ENCODE measurements at places on chromosomes 4 and X. TPM values are rescaled to one million over a fixed set of nuclear protein-coding genes. Genes with fewer than 3 reads are reported as not detected.
A peak's percentile ranks its signal among the peaks of the same experiment; 100 is the strongest.

DNA sequence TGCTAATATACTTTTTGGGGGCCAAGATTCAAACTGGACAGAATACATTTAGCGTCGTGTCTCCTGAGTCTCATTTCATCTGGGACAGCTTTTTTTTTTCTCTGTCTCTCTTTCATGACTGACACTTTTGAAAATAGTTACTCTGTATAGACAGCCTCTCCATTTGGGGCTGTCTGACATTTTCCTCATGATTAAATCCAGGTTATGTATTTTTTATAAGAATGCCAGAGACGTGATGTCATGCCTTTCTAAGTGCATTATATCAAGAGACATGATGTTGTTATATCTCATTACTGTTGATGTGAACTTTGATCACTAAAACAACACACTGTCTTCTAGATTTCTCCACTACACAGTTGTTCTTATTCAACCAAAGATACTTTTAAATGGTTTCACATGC is 199.0 kb downstream of the BANK1 start:
- no peaks in the 10 kb centered on the region for H3K27me3 ChIP-seq
- DNase-seq: no peak
- H3K36me3 ChIP-seq: no peaks in the 10 kb centered on the region
- H3K4me1 ChIP-seq: no peaks in the 10 kb centered on the region
- no peak overlapping the region for H3K4me3 ChIP-seq

- H3K27ac ChIP-seq: no peak overlapping the region
- no peaks in the 10 kb centered on the region for H3K27me3 ChIP-seq
- no peak overlapping the region for H3K4me3 ChIP-seq
- H3K4me1 ChIP-seq: peaks cover 29% of the 10 kb centered on the region
Measured at GRCh38 chr4:184099535-184099966, 118.1 kb downstream of the ENPP6 start.

DNA sequence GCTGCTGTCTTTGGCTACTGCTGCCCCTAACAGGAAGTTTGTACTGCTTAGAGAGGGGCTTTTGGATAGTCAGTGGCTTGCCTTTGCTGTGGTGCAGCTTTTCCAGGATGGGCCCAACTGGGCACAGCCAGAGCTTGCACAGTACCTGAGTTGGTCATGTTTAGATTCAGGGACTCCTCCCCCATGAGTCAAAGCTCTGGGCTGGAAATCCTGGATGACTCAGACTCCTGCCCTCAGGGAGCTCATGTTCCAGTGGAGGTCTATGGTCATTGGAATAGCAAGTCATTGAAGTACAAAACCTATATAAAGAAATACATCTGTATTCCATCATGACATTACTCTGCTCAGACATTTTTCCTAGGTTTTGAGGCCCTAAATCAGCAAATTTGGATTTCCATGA is 66.7 kb upstream of the PJA1 start:
- no peak for DNase-seq
- no peak overlapping the region for H3K27ac ChIP-seq
- H3K27me3 ChIP-seq: peaks cover 4% of the 10 kb centered on the region

DNA sequence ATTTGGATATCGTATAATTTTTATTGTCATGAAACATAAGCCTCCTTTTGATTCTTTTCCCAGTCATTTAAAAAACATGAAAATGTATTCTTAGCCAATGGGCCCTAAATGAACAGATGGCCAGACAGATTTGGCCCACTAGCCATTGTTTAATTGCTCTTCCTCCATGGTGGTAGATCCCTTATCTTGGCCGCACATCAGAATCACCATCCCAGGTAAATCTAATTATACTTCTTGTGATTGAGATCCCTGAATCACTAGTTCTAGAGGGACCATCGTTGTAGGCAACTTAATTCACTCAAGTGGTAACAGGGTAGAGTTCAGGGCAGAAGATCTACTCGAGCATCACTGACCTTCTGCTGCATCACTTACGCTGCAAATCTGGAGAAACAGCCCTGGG is 24.1 kb upstream of the VCX3A start:
- H3K27me3 ChIP-seq: no peaks in the 10 kb centered on the region
- no peaks in the 10 kb centered on the region for H3K4me1 ChIP-seq
- H3K4me3 ChIP-seq: no peak overlapping the region
- no peak for DNase-seq
- H3K36me3 ChIP-seq: no peaks in the 10 kb centered on the region

DNA sequence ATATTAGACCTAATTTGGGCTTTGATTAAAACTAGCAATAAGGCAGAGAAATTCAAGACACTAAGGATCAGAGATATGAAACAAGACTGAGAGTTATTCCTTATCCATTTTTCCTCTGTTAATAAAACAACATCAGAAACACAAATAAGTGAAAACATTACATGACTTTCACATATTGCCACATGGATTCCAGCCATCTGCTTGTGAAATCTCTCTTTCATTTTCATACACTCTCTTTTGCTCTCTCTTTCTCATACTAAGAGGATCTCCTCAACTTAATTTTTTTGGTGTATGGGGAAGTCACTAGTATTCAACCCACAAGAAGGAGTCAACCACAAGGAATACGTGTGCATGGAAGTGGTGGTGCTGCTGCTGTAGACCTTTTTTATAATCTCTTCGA is 183.0 kb downstream of the LDB2 start:
- H3K36me3 ChIP-seq: no peaks in the 10 kb centered on the region
- no peak overlapping the region for H3K4me3 ChIP-seq
- DNase-seq: no peak
- H3K27ac ChIP-seq: no peak overlapping the region
- H3K27me3 ChIP-seq: no peaks in the 10 kb centered on the region

- no peaks in the 10 kb centered on the region for H3K27me3 ChIP-seq
- no peak overlapping the region for H3K27ac ChIP-seq
- H3K36me3 ChIP-seq: no peaks in the 10 kb centered on the region
- no peaks in the 10 kb centered on the region for H3K4me1 ChIP-seq
- DNase-seq: no peak
Measured at GRCh38 chr4:155789391-155789790, 30.6 kb downstream of the GUCY1B1 start.

DNA sequence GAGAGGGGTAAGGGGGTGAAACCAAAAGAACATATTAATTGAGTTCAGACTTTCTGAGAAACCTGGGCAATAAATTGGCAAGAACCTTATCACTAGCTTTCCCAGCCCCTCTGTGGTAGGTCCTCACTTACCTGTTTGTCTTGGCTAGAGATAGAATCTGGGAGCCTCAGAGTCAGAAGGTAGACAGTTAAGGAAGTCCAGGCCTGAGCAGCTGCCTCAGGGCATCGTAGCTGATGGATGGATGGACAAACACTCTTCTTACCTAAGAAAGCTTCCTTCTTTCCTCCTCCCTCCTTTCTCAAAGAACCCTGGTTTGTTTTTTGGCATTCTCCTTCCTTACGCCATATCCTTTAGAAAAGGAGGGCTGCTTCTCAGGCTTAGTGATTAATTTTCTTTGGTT is 24.4 kb downstream of the FRAS1 start:
- DNase-seq: no peak
- no peaks in the 10 kb centered on the region for H3K27me3 ChIP-seq
- no peak overlapping the region for H3K27ac ChIP-seq
- H3K4me1 ChIP-seq: peaks cover 3% of the 10 kb centered on the region

GRCh38 chr4:107719922-107720722 is at the start of gene PAPSS1:
PAPSS1 (minus strand) TSS chr4:107720234; CDS start chr4:107720179, 55 bp downstream.
- H3K27me3 ChIP-seq: no peaks in the 10 kb centered on the region
- peaks cover 19% of the 10 kb centered on the region for H3K4me1 ChIP-seq
- peak within 1 kb of the TSS; percentile 86 for H3K4me3 ChIP-seq
- DNase-seq: peak; percentile 99
- H3K27ac ChIP-seq: peak within 1 kb of the TSS; percentile 67

DNA sequence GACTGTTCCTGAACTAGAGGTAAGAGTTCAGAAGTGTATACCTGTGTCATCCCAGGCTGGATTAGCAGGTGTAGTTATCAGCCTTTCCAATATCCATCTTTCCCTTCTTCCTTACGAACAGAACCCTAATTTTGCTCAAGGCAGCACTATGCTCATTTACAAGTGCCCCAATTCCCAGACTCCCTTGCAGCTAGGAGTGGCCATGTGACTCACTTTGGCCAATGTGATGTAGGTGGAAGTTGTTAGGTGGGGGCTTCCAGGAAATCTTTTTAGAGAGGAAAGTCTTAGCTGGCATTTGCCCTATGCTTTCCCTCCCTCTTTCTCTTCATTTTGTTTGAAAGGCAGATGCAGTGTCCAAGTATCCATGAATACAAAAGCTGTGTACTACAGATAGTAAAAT is 34.8 kb downstream of the HOPX start:
- H3K27ac ChIP-seq: no peak overlapping the region
- peaks cover 15% of the 10 kb centered on the region for H3K4me1 ChIP-seq
- no peaks in the 10 kb centered on the region for H3K27me3 ChIP-seq
- no peaks in the 10 kb centered on the region for H3K36me3 ChIP-seq

DNA sequence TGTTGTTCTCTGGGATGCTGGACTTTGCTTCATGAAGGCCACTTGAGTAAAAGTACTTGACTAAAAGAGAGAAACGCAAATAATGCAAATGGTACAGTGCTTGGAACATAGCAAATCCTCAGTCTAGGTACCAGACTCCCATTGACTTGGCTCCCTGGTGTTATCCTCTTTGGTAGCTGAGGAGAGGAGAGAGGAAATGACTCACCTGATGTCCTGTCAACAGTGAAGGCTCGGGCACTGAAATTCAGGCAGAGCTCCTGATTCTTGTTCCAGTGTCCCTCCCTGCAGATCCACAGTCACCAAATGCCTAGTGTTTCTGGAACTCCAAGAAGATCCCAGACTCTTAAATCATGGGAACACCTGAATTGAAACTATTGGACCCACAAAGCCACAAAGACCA is 22.5 kb upstream of the TCEAL4 start:
- no peak overlapping the region for H3K27ac ChIP-seq
- no peaks in the 10 kb centered on the region for H3K36me3 ChIP-seq

DNA sequence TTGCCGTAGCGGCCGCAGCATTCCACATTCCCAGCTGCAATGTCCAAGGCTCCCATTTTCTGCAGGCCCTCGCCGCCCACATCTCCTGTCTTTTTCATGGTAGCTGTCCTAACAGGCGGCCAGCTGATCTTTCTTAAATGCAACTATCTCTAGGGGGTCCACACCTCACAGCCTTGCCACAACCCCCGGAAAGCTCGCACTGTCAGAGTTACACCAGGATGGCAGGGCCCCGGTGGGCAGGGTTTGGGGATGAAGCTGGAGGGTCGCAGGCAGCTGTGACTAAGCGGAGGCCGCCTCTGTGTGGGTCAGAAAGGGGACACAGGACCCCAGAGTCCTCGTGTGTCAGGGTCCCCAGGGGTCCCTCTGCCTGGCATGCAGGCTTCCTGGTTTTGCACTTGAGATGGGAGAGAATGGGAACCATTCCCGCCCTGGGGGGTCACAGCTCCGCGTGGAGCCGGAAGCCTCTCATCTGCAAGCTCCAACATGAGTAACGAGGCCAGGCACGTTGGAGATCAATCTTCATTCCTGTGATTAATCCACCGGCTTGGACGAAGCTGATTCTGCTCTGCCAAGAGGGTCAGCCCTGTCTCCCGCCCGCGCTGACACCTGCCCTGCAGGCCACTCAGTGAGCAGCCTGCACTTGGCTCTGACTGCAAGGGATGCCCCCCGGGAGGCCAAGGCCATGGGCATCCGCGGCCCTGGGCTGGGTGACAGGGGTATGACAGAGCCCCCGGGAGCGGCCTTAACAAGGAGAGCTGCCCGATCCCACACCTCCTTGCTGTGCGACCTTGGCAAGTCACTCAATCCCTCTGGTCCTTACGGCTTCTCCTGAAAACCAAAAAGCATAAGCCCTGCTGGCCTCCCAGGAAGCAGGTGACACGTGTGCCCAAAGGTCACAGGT is 97.9 kb downstream of the ADRA2C start:
- no peak for DNase-seq
- no peaks in the 10 kb centered on the region for H3K36me3 ChIP-seq
- peaks cover 16% of the 10 kb centered on the region for H3K27me3 ChIP-seq

DNA sequence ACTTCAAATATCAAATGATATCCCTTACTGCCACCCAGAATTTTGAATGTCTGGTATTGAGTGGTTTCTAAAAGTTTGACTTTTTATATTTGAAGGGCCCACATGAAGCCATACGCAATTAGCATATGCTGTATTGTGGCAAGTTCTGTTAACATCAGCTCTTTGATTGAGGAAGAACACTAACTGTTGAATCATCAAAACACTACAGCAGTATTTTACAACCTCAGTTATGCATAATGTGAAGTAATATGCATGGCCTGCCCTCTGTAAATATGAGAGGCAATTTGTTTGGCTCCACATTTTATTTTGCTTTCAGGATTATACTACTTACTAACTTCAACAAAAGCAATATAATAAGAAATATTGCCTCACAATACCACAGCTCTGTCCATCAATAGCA is 62.2 kb upstream of the DMD start:
- H3K36me3 ChIP-seq: no peaks in the 10 kb centered on the region
- H3K4me1 ChIP-seq: no peaks in the 10 kb centered on the region
- no peak overlapping the region for H3K27ac ChIP-seq
- no peak for DNase-seq
- H3K4me3 ChIP-seq: no peak overlapping the region

GRCh38 chr4:159950707-159951106 is 847.8 kb downstream of the RAPGEF2 start:
- H3K4me1 ChIP-seq: peaks cover 15% of the 10 kb centered on the region
- peak; percentile 37 for DNase-seq
- no peaks in the 10 kb centered on the region for H3K36me3 ChIP-seq

- no peaks in the 10 kb centered on the region for H3K4me1 ChIP-seq
- H3K27me3 ChIP-seq: no peaks in the 10 kb centered on the region
- no peak overlapping the region for H3K4me3 ChIP-seq
- H3K36me3 ChIP-seq: no peaks in the 10 kb centered on the region
- H3K27ac ChIP-seq: no peak overlapping the region
- no peak for DNase-seq
Measured at GRCh38 chr4:151807220-151807619, 46.4 kb upstream of the GATB start.

- no peaks in the 10 kb centered on the region for H3K4me1 ChIP-seq
- no peak for DNase-seq
- H3K27ac ChIP-seq: no peak overlapping the region
- H3K4me3 ChIP-seq: no peak overlapping the region
- H3K27me3 ChIP-seq: no peaks in the 10 kb centered on the region
- no peaks in the 10 kb centered on the region for H3K36me3 ChIP-seq
Measured at GRCh38 chrX:150831863-150832262, 66.6 kb downstream of the CD99L2 start.

DNA sequence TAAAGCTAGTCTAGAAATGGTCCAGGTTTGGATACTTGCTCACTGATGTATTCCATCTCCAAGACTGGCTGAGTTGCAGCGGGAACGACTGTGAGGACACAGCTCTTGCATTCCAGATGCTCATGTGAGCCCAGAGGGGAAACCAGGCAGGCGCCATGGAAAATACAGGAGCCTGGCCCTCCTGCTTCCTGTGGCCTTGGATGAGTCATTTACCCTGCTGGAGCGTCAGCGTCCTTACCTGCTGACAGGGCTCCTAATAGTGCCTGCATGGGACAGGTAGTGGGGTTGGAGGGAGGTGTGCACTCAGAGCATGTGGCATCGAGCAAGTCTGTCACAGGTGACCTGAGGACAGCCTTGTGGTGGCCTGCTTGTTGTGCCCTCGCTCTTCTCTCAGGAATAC is 69.4 kb downstream of the NSG1 start:
- no peak overlapping the region for H3K4me3 ChIP-seq
- H3K27ac ChIP-seq: no peak overlapping the region
- H3K27me3 ChIP-seq: no peaks in the 10 kb centered on the region
- H3K4me1 ChIP-seq: no peaks in the 10 kb centered on the region

The SOD3 gene
- 1.6 TPM for total RNA-seq

The BRS3 gene
- not detected for total RNA-seq

The SGCB gene
- 33.8 TPM for total RNA-seq

The ARMCX1 gene
- total RNA-seq: 30.8 TPM

The CNGA1 gene
- 1.5 TPM for total RNA-seq

The PRR32 gene
- not detected for total RNA-seq

All from neural progenitor cell (in vitro differentiated cells).